ENCODE measurements at places on chromosomes 6 and 20. TPM values are rescaled to one million over a fixed set of nuclear protein-coding genes. Genes with fewer than 3 reads are reported as not detected.

The TMEM244 gene
- not detected for total RNA-seq

The IFNGR1 gene
- 34.2 TPM for total RNA-seq

The ULBP1 gene
- 0.65 TPM for total RNA-seq

The LBP gene
- total RNA-seq = not detected

The TBX18 gene
- total RNA-seq = 72.0 TPM

The DDX43 gene
- 1.6 TPM for total RNA-seq

The TAB2 gene
- total RNA-seq = 24.7 TPM

The RFX6 gene
- not detected for total RNA-seq

The PPP1R3G gene
- 11.4 TPM for total RNA-seq

The MDFI gene
- total RNA-seq = 402 TPM

The MOG gene
- not detected for total RNA-seq

The IDH3B gene
- total RNA-seq = 75.8 TPM

The RAD21L1 gene
- under 0.01 TPM for total RNA-seq

The BICRAL gene
- 6.1 TPM for total RNA-seq

The CST3 gene
- total RNA-seq = 104 TPM

The PCK1 gene
- not detected for total RNA-seq

The IRF4 gene
- 0.11 TPM for total RNA-seq

All from placental epithelial cell (primary cell).